Activated T-helper 1 cell treated with Interleukin-2 at 50 U/mL for 16 hours (primary cell): ENCODE measurements at places on chromosomes 12 and 14.

- no peak for DNase-seq
These were observed 29.1 kb downstream of the CCDC88C start for GRCh38 chr14:91388551-91388975.

DNA sequence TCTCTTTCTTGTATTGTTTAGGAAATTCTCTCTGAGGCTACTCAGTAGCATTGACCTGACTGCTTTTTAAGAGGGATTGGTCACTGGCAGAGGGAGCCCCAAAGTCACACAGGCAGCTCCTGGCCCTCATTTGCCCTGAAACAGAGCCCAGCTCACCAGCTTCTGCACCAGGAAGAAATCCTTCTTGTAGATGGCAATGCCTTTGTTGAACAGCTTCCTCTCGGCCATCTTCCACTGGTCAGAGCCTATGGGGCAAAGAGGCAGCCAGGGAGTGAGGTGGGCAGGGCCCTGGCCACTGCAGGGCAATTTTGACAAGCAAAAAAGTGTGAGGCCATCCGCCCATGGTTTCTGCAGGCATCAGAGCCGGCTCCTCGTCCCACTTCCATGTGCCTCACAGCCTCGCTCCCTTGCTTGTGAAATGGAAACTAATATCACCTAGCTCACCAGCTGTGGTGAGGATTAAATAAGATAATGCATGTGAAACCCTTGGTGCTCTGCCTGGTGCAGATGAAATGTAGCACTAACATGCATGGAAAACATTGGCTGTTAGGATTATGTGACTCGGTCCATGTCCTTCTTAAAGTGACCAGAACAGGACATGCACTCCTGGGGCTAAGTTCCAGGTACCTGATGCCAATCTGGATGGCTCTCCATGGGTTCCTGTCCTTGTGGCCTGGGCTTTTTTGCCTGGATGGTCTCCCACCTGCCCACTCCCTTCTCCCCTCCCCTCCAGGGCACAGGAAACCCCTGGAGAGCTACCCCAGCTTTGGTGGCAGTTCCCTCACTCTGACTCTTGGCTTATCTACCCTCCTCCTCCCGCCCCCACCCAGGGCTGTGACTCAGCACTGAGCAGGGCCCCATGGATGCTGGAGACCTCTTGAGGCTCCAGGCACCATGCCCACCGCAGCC lies 11.2 kb upstream of the PNMA1 start:
- no peak for DNase-seq

- no peak for DNase-seq
These were observed 63.2 kb downstream of the DIO3 start for GRCh38 chr14:101624536-101624935.

DNA sequence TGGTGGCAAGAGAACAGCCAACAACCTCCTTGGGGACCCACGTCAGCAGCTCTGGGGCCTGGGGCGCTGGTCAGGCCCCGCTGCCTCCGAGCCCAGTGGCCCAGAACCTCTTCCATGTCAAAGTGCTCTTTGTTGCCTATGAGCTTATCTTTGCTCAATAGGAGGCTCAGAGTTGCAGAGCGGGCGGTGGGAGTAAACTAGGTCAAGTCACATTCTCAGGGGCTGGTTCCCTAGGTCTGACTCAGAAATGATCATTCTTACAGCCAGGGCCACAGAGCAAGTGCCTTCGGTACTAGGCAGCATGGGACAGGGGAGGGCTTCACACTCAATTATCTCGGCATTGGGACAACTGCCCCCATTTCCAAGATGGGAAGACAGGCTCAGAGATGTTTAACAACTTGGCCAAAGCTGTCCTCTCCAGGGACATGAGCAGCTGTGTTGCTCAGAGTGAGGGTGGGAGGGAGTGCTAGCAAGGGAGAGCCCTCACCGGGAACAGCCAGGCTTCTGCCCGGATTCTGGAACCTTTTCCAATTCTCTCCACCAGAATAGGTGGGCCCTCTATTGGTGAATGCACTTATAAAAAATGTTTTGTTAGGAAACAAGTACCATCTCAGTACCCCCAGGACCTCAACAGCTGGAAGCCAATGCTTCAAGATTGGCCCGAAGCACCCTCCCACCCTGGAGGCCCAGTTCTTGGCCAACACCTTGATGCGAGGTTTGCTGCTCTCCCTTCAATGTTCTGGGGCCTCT lies 11.9 kb downstream of the SLC25A29 start:
- no peak for DNase-seq

- peak; percentile 28 for DNase-seq
These were observed 10.6 kb downstream of the PHLDA1 start for GRCh38 chr12:76020731-76021672.

DNA sequence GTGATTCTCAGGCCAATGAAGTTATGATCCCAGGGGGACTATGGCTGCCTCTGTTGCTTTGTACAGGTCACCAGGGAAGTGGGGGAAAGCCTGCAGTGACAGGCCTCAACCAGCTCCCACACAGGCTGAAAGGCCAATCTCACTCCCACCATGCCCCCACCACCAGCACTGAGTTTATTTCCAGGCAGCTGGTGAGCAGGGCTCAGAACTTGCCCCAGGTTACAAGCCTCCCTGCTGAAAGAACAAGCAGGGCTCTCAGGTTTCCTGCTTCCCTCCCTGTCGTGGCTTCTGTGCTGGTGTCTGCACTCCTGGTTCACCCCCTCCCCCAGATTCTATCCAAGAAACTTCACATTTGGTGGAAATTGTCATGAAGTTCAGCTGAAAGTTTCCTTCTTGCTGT lies 260.3 kb downstream of the CCDC59 start:
- DNase-seq, result no peak

DNA sequence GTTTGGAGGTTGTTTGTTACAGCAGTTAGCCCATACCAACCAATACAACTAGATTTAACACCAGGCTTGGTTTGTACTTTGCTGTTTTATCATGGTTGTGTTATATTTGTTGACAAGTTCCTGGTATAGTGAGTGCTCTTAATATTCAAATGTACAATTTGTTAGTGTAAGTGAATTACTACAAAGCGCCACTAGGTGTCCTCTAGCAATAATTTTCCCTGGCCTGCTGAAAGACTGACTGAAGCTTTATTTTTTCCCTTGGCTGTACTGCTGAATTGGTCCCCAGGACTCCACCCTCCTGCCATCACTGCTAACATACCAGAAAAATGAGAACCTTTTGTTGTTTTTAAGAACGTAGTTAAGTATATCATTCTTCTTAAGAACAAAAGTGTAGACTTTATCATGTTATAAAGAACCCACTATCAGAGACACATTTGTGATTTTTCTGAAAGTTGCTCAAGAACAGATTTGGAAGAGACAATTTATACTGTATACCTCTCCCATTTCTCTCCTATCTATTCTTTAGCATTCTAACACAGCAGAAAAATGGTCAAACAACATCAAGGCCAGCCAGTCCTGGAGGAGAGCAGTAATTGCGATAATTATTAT lies 75.3 kb upstream of the FAR2 start:
- DNase-seq, result no peak

DNA sequence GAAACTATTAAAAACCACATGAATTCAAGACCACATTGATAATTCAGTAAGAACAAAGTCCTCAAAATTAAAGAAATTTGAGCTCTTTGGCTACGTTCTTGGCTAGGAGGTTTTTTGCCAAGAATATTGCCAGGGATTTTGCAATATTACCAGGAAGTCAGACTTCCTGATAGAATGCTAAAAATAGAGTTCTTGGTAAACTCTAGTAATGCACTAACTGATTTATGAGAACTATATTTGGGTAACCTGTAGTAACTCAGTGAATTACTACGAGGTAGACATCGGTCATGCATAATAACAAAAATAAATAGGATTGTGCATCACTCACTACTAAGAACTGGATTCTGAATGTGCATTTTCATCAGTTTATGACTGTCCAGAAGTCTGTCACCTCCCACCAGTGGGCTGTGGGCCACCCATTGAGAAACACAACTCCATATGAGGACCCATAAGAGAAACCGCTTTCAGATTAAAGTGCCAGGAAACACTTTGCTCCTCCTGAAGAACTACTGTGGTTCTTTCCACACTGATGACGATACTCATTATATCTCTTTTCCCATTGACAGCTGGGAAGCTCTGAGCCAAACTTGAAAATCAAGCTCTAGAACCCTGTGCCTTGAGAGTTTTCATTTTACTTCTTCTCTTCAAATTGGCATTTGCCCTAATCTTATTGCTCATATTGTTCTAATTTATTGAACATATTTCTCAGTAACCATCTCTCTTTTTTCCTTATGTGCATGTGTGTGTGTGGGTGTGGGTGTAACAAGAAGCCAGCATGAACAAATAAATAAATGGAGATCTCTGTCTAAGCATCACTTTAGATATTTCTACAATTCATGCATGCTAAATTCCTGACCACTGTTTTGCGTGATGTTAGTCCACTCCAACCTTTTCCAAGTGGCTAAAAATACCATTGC lies 116.6 kb downstream of the BCL11B start:
- no peak for DNase-seq

GRCh38 chr14:50932592-50933495 lies 11.4 kb downstream of the PYGL start:
- DNase-seq, result no peak

DNA sequence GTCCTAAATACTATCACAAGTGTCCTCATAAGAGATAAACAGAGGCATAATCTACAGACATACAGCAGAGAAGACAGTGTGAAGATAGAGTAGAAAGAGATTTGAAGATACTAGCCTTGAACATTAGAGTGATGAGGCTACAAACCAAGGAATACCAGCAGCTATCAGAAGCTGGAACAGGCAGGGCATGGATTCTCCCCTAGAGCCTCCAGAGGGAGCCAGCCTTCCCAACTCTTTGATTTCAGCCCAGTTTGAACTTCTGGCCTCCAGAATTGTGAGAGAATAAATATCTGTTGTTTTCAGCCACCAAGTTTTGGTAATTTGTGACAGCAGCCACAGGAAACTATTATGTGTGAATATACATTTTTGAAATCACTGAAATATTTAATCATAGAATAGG lies 47.2 kb downstream of the CCDC91 start:
- DNase-seq, result no peak

GRCh38 chr12:2429032-2429431 lies 365.7 kb upstream of the FKBP4 start:
- DNase-seq, result no peak

- no peak for DNase-seq
These were observed 164.4 kb downstream of the FBXL14 start for GRCh38 chr12:1429980-1430379.

DNA sequence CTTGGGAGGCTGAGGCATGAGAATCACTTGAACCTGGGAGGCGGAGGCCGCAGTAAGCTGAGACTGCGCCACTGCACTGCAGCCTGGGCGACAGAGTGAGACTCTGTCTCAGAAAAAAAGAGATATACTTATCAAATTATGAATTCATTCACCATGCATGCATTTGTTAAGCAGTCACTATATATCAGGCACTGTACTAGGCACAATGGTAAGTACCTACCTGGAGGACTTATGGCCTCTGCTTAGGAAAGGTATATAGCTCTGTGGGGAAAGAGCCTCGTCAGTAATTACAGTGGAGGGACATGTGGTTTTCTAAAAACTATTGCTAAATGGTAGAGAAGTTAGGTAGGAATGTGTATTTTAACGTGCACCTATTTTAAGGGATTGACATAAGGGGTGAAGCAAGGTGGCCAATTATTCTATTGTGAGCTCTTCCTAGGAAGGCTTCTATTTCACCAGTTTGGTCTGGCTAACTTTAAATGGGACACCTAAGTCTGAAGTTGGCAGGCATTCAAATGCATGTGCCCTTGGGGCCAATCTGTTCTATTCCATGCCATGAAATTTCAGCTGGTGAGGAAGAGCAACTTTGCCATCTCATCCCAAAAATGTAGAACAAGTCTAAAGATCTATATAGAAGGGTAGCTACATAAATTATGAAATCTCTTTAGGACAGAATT lies 15.0 kb downstream of the TCP11L2 start:
- no peak for DNase-seq

DNA sequence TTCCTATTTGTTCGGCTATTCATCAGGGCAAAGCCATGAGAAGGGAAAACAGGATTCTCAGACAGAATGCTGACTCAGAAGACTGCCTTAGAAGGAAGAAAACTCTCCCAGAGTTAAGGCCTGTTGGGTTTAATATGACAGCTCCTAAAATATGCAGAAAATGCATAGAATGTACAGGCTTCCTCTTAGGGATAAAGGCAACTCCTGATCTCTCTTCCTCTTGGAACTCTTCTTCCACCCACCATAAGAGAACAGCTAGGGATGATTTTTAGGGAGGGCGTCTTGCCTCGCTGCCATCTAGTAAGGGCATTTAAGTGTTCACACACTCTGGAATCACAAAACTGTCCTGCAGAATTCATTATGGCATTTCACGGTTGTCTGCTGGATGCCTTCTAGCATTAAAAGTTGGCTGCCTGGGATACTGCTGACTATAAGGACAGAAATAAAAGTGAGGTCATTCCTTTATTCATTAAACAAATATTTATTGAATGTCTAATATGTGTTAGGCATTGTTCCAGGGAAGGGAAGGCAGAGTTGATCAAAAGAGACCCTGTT lies 73.7 kb downstream of the DCAF5 start:
- DNase-seq, result no peak

GRCh38 chr14:59305836-59306555 lies 117.5 kb downstream of the DAAM1 start:
- DNase-seq, result no peak

DNA sequence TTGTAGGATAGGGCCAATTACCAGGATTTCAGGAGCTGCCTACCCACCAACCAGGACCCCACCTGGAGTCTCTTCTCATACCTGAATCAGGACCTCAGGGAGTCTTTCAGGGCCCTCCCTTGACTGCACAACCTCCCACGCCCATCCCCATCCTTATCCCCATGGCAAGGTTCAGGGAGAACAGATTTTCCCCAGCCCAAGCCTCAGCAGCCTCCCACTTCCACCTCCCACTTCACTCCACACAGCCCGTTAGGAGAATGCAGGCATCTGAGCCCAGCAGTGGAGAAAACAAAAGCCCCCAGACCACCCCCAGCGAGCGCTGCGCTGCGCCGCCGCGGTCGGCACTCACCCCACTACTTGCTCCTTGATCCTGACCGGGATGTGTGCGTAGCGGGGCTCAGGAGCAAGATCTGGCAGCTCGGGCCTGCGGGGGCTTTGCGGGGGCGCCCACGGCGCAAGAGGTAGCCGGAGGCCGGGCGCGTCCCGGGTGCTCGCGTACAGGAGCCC lies 1.4 kb downstream of the B4GALNT1 start:
- DNase-seq, result no peak

GRCh38 chr14:101109981-101110728 lies 206.6 kb upstream of the RTL1 start:
- no peak for DNase-seq

GRCh38 chr14:75946785-75947184 lies 35.0 kb downstream of the TGFB3 start:
- DNase-seq, result no peak

DNA sequence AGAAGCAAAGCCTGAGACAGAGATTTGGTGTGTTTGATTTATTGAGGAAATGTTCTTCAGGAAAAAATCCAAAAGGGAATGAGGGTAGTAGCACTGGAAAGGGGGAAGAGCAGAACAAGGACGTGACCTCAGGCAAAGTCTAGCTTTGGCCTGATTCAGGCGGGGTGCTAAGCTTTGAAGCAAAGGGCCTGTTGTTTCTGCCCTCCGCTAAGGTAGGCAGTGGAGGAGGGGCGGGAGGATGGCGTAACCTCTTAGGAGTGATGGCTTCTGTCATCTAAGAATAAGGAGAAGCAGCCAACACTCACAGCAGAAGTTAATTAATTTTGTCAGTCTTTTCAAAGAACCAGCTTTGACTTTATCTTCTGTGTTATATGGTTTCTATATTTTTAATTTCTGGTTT lies 20.4 kb downstream of the ABHD12B start:
- DNase-seq, result no peak
